ENCODE measurements at places on chromosomes 11 and 22. TPM values are rescaled to one million over a fixed set of nuclear protein-coding genes. Genes with fewer than 3 reads are reported as not detected.

FADD gene
- total RNA-seq, result 7.9 TPM

GLYATL1 gene
- not detected for total RNA-seq

KCNJ5 gene
- total RNA-seq, result 0.24 TPM

GLYATL2 gene
- not detected for total RNA-seq

PTPN5 gene
- total RNA-seq, result 0.64 TPM

OR52N4 gene
- not detected for total RNA-seq

LRRC56 gene
- 0.64 TPM for total RNA-seq

APOC3 gene
- not detected for total RNA-seq

ARAP1 gene
- total RNA-seq, result 18.6 TPM

CD6 gene
- 0.54 TPM for total RNA-seq

GLB1L3 gene
- total RNA-seq, result not detected

MYBPC3 gene
- total RNA-seq, result 1.3 TPM

TMEM191C gene
- not detected for total RNA-seq

RAC2 gene
- 2.8 TPM for total RNA-seq

IGLL1 gene
- not detected for total RNA-seq

GSTP1 gene
- 364 TPM for total RNA-seq

PRR5L gene
- 2.5 TPM for total RNA-seq
